ENCODE measurements at places on chromosomes 2 and 18.

GRCh38 chr2:136067459-136067858, 50.5 kb downstream of the CXCR4 start:
- no peak for DNase-seq

- DNase-seq = no peak
These were observed 106.6 kb downstream of the FHOD3 start for GRCh38 chr18:36403896-36404820.

DNA sequence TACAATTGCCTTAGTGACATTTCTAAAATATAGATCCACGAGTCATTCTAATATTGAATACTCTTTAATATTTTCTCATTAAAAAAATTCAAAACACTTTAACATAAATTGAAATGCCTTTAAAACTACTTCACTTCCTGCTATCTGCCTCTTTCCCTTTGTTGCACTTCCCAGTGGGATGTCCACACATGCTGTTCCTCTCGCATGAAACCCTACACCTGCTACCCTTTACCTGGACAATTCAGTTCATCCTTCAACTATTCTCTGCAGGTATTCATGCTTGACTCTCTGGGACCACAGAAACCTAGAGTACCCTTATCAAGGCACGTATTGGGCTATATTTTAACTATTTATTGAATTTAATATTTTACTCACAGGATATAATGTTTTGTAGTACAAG, 373.3 kb upstream of the GALNT5 start:
- DNase-seq = no peak

DNA sequence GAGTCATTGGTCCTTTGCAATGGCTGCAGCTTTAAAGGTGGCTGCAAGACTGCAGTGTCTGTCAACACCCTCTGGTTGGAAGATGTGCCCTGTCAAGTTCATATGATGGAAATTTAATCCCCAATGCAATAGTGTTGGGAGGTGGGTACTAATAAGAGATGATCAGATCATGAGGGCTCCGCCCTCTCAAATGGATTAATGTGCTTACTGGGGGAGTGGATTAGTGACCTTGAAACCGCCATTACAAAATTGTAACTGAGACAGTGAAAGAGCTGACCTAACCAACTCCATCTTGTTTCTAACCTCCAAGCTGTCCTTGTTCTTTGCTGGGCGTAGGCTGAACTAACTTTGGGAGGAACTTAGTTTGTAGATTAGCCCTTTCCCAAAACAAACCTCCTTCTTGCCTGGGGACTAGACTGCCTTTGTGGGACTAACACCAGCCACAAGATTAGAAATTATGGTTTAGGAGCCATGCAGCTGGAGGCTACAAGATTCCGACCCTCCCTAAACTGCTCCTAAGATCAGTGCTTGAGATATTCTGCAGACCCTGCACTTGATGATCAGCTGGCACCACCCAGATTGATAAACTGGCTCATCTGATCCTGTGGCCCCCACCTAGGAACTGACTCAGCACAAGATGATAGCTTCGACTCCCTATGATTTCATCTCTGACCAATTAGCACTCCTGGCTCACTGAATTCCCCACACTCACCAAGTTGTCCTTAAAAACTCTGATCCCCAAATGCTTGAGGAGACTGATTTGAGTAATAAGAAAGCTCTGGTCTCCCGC, 13.7 kb downstream of the MYCN start:
- no peak for DNase-seq

DNA sequence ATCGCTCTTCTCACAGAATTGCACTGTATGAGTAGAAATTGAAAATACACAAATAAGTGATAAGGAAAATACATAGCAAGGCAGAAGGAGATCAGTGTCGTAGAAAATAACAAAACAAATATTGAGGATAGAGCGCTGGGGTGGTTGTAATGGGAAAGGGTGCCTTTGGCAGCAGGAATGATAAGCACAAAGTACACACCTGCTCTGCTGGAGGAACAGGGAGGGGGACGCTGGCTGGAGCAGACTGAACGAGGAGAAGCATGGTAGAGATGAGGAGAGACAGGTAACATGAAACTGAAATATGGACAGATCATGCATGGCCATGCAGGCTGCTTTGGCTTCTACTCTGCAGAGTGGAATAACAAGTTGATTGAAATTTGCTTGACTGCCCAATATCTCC, 181.2 kb upstream of the FSHR start:
- no peak for DNase-seq

GRCh38 chr18:11842562-11842961, 8.7 kb upstream of the CHMP1B start:
- no peak for DNase-seq

DNA sequence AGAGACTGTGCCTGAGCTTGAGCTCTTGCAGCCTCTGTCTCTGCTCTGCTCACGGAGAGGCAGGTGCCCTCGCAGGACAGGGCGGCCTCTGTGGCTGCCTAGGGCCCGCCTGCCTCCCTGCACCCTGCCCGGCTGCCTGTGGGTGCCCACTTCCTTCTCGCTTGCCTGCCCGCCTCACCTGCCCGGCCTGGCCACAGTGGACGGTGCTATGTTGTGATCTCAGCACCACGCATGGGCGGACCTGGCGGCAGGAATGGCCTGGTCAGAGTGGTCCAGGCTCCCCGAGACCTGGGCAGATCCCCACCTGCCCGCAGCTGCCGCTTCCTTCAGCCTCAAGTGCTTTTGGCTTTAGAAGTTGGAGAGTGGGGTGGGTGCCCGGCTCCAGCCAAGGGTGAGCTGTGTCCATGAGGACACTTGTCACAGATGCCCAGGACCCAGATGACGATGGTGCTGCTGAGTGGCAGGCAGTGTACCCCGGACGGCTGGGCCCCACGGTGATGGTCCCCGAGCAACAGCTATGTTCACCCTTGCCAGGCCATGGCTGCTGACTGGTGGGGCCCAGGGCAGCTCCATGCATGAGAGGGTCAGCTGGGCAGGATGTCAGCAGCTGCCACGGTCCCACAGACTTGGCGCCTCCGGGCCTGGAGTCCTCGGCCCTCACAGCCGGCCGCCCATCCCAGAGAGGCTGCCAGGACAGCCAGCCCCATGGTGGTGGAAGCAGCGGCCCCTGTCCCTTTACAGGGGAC, 25.3 kb downstream of the RTP5 start:
- DNase-seq = no peak

DNA sequence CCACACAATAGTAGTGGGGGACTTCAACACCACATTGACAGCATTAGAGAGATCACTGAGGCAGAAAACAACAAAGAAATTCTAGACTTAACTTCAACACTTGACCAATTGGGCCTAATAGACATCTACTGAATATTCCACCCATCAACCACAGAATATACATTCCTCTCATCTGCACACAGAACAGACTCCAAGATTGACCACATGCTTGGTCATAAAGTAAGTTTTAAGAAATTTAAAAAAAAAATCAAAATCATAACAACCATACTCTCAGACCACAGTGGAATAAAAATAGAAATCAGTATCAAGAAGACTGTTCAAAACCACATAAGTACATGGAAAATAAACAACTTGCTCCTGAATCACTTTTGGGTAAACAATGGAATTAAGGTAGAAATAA, 9.0 kb upstream of the FLACC1 start:
- DNase-seq = no peak

GRCh38 chr2:215507136-215507535, 71.3 kb upstream of the FN1 start:
- DNase-seq = no peak

- DNase-seq = no peak
These were observed 662.1 kb downstream of the LRP1B start for GRCh38 chr2:141468761-141469160.

DNA sequence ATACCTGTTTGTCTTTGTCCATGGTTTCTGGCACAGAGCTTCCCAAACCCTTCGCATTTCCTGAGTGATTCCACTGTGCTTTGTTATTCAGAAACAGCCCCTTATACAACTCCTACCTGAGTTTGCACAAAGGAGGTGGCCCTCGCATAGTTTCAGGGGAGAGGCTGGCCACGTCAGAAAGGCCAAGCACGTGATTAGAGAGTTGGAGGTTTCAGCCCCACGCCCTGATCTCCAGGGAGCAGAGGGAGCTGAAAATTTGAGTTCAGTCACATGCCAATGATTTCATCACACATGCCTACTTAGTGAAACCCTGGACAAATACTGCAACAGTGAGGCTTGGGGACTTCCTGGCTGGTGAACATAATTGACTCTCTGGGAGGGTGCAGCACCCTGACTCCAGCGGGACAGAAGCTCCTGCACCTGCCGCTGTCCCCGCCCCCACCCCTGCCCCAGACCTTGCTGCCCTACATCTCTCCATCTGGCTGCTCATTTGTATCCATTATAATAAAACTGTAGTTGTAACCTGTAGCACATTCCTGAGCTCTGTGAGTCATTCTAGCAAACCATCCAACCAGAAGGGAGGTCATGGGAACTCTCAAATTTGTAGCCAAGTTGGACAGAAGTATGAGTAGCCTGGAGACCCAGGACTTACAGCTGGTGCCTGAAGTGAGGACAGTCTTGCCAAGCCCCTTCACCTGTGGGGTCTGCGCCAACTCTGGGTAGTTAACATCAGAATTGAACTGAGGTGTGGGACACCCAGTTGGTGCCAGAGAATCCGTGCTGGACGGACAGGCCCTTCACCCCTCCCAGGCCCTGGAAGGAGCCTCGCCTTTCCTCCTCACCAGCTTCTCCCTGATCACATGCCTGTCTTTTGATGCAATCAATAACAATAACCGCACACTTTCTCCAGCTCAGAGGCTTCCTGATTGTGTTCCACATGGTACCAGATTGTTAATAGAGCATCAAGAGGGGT, 224.3 kb downstream of the ANAPC1 start:
- DNase-seq = no peak

- no peak for DNase-seq
These were observed 51.7 kb upstream of the ACVR2A start for GRCh38 chr2:147792966-147793617.

GRCh38 chr18:40413160-40413559, 1541.9 kb upstream of the PIK3C3 start:
- DNase-seq = no peak

DNA sequence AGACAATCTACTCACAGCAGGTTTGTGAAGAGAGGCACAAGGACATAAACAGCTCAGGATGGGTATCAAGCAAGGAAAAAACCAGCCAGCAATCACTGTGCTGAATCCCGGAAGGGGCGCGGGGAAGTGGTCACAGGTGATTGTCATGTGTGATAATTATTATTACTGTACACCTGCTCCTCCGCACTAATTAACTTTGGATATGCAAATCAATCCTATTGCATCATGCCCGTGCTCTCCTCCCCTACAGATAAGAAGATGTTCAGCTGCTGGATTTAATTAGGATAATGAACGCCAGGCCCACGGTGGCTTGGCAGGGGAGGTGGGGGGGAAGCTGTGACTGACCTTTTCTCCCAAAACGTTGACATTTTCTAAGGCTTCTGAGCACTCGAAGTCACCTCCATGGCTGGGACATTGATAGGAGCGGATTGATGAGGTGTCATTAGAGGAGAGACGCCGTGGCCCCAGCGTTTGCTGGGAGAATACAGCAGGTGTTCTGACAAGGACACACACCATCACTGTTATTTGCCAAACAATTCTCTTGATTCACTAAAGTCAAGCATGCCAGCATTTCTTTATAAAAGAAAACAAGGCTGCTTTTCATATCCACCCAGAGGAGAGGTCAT, 160.3 kb upstream of the VRK2 start:
- DNase-seq = no peak

DNA sequence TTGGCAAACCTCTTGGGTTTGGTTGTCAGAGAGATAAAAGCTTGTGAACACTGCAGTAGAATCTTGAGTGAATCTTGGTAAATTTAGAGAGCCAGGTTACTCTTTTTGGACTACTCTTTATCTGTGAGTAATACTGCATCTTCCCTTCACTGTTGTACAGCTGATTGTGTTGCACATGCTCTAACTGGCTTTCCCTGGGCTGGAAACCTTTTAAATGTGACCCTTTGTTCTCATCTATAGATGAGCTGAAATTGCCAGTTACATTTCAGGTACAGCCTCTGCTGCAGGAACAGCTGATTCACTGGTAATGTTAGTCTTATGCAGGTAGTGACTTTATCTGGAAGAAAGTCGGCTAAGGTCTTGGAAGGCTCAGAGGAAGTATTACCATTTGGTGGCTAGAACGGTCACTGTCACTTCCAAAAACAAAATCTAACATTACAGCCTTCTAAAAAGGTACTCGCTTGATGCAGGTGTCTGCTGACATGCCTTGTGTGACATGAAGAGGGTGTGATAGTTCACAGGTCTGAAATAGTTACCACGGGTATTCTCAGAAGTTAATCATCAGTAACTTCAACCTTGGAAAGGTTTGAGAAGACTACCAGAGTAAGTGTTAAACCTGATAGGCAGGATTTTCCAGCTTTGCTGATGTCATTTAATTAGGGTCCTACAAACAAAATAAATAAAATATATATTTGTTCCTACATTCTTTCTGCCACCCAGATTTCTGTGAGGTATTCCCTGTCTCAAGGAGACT, 851.1 kb downstream of the SLC4A3 start:
- no peak for DNase-seq

GRCh38 chr2:30978854-30979253, 159.4 kb downstream of the GALNT14 start:
- no peak for DNase-seq

DNA sequence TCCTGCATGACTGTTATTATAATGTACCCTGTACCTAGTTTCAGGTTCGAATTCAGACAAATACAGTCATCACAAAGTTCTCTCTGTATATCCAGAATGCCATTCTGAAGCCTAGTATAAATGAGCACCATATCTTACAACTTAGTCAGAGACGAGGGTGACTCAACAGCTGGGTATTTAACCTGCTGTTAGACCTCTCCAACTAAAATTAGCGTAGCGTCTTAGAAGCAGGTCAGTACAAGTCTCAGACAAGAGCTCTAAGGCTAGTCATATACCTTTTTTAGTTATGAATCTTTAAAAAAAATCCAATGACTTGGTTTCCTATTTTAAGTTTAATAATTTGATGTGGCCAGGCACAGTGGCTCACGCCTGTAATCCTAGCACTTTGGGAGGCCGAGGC, 74.1 kb downstream of the CABYR start:
- DNase-seq = no peak

DNA sequence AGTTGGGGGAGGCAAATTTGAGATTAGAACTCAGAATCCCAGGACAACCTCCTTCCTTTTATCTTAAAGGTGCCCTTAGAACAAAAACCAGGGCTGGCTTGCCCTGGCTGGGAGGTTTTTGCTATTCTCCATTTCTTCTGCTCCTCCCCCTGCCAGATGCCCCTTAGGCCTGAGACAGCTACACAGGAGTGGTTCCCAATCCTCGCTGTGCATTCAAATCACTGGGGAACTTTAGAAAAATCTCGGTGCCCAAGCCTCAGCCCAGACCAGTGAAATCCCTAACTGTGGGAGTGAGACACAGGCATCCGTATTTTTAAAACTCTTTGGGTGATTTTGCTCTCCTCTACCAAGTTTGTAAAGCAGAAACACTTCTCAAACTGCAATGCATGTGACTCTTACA, 38.8 kb downstream of the LBH start:
- no peak for DNase-seq

Measured in stimulated activated CD4-positive, alpha-beta T cell treated with anti-CD3 and anti-CD28 coated beads, Interleukin-1b, Interleukin-23, amount 100 ng/mL, for 24 hours (primary cell).